Lower leg skin (tissue), 4 donors: ENCODE measurements at places on chromosomes 6 and 20.

- peak; percentile 98 for DNase-seq
Measured at GRCh38 chr6:12011276-12012037, 655 bp upstream of the HIVEP1 start.

GRCh38 chr6:15962449-15962764 lies 166.5 kb upstream of the MYLIP start:
- no peak for DNase-seq

DNA sequence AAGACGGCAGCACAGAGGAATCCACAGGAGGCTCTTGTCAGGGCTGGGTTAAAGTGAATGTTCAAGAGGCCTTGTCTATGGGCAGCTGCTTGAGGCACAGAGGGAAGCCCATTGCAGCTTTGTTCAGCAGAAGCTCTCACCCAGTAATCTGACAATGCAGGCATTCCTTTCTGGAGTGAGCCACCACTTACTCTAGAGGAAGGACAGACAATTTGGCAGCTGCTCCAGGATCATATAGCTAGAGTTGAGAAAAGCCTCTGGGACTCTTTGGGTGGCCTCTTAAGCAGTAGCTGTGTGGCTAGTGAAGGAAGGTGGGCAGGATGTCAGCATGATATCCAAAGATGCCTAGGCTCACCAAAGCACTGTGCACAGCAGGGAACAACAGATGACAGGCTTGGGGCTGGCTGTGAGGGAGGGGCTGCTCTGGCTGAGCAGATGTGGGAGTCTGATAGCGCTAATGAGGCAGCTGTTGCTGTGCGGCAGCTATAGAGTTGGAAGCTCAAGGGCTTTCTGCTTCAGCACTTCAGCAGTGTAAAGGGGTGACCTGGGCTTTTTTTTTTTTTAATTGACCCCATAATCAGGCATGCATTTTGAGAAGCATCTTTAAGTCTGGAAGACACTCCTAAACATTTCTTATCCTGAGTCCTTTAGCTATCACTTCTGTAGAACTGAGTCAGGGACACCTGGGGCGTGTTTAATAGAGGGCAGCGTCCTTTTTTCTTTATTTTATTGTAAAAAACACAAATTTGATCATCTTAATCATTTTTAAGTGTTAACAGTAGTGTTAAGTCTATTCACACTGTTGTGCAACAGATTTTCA lies 27.2 kb downstream of the CMTR1 start:
- no peak for DNase-seq

DNA sequence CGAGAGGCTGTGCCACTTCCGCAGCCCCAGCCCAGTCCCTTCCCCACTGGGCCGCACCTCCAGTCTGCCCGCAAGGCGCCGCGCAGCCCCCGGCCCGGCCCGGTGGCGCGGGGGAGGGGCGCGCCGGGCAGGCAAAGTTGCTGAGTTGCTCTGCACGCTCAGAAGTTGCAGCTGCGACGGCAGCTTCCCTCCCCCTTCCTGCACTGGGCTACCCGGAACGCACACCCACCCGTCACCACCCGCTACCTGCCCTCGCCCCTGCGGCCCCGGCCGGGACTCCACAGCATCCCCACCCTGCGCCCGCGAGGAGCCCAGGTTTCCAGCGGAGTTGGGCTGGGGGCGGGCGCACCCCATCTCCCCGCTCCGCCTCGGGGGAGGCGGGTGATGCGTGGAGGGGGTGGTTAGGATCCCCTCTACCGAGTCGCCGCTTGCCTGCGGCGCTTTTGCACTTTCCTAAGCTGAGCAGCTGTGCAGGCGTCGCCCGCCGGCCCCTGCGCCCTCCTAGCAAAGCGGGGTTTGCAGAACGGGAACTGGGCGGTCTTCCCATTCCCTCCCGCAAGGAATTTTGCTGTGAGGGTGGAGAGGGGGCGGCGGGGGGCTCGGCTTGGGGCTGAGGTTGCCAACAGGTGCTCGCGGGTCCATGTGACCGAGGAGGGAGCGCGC lies 55.9 kb upstream of the RREB1 start:
- no peak for DNase-seq

DNA sequence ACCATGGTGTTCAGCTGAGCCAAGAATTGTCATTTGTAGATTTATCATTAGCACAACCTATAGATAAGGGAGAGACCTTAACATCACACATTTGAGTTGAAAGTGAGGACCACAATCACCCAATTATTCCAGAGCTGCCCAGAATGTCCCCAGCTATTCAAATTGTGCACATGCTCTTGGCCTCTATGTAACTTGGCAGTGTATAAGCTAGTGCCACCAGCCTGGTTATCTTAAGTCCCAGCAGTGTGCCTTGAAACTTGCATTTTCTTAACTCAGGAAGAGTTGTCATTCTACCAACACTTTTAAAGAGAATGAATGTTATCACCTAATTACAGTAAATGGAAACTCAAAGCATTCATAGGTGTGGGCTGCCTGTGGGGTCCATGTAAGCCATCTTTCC lies 191.1 kb downstream of the COL9A1 start:
- DNase-seq: no peak

DNA sequence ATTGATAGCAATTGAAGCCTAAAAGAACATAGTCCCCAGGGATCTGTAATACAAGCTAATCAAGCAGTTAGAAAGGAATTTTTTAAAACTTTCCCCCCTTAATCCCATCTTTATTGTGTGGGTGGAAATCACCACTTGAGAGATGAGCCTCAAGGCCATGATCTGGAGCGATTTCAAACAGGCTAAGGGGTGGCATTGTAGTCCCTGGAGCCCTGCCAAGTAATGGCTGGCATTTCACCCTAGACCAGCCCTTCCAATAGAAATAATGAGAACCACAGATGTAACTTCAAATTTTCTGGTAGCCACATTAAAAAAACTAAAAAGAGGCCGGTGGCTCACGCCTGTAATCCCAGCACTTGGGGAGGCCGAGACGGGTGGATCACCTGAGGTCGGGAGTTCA lies 46.9 kb downstream of the PRDM1 start:
- peak; percentile 54 for DNase-seq

- no peak for DNase-seq
Measured at GRCh38 chr6:6975459-6976111, 132.2 kb upstream of the RREB1 start.

DNA sequence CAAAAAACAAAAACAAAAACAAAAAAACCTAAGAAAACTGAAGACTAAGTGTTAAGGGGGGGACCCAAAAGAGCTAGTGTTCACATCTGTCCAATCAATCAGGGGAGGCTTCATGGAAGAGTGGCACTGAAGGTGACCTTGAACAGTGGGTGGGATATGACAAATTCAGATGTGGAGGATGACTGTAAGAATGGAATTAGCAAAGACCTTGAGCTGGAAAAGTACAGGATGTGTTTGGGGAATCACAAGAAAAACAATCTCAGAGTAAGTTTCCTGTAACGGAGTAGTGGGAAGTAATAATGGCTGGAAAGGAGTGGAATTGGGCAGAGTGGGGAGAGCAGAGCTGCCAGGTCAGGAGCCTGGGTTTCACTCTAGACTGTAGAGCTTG lies 2.9 kb upstream of the IER3 start:
- DNase-seq: no peak

GRCh38 chr6:14079971-14080370 lies 37.6 kb upstream of the CD83 start:
- DNase-seq: no peak

DNA sequence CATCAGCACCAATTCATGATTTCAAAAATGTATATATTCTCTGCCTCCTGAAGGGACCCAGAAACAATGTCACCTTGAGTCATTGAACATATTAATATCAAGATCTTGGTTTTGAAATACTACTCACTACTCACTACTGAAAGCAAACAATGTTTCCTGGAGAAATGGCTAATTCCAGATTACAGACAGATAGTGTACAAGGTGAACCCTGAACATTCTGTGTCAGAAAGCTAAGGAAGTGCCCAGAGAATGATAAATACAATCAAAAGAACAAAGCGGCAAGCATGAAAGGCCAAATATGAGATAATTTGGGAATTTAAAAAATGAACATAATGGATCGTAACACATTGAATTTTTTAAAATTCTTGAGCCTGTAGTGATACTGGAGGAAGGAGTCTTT lies 101.5 kb upstream of the TENT5A start:
- no peak for DNase-seq

- no peak for DNase-seq
Measured at GRCh38 chr6:140812636-140813035, 1320.1 kb upstream of the GJE1 start.

GRCh38 chr6:19034986-19035385 lies 647.8 kb downstream of the RNF144B start:
- no peak for DNase-seq

- DNase-seq: no peak
Measured at GRCh38 chr20:37442547-37442946, 78.5 kb upstream of the NNAT start.

DNA sequence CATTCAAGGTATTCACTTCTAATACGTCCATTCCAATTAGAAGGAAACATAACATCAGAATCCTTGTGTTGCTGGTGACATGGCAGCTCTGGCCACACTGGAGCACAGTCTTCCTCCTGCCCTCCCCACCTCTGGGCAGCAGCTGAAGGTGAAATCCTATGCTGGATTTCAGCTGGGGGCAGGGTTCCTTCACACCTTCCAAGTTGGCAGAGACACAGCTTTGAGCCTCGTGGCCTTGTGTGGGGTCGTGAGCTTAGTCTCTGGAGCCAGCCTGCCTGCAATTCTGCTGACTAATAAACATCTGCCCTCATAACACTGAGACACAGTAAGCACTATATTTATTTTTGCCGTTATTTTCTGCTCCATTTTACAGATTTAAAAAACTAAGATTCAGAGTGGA lies 218.9 kb upstream of the RIN2 start:
- DNase-seq: no peak

DNA sequence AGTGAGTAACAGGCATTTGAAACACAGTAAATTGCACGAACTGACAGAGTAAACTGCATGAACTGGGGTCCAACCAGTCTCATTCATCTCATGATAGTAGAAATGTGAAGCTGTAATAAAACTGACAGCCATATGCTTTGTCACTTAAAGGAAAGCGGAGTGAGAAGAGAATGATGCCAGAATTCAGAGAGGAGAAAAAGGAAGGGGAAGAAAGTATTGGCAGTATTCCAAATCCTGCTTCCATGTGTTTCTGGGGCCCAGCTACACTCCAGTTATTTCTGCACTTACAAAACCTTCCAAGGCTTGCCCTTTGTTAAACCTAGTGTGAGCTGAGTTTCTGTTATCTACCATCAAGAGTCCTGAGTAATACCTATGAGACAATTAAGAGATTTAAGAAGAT lies 17.2 kb downstream of the SNX14 start:
- no peak for DNase-seq
